Stimulated activated CD4-positive, alpha-beta T cell treated with anti-CD3 and anti-CD28 coated beads, Interleukin-2, amount 100 ng/mL, for 24 hours (primary cell): ENCODE measurements at places on chromosomes 4 and X.

- no peak for DNase-seq
These were observed 75.8 kb upstream of the TNIP3 start for GRCh38 chr4:121239951-121240350.

DNA sequence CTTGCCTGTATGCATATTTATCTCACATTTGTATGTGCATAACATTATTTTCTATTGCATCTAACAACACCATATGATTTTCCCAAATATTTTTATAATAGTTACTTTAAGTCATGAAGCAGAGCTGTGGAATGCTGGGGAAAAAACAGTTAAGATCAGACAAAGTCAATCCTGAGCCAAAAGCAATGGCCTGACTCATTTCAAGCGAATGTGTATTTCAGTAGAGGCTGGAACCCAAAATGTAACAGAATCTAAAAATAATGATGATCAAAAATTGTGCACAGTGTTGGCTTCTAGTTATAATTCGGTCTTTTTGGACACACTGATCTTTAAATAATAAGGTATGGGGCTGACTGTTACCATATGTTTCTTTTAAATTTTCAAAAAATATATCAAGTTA is 516.2 kb upstream of the ADGRL3 start:
- no peak for DNase-seq

DNA sequence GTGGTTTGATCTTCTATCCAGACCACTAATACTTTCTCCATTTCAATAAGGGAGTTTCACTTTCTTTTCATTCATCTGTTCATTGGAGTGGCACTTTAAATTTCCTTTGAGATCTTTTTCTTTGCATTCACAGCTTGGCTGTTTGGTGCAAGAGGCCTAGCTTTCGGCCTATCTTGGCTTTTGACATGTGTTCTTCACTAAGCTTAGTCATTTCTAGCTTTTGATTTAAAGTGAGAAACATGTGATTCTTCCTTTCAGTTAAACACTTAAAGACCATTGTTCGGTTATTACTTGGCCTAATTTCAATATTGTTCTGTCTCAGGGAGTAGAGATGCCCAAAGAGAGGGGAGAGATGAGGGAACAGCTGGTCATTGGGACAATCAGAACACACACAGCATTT is 24.3 kb downstream of the CXCL13 start:
- DNase-seq: no peak

DNA sequence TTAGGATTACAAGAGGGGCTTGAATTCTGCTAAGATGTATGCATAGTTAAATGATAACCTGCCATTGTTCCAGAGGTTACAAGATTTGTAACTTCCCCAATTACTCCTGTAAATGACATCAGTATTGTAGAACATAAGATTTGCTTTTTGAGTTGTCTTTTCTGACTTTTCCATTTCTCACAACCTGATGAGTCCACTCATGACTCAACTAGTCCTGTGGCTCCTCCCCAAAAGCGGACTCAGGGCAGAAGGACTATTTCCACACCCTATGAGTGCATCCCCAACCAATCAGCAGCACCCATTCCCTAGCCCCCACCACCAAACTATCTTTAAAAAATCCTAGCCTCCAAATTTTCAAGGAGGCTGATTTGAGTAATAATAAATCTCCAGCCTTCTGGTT is 54.7 kb downstream of the HOPX start:
- DNase-seq: no peak

DNA sequence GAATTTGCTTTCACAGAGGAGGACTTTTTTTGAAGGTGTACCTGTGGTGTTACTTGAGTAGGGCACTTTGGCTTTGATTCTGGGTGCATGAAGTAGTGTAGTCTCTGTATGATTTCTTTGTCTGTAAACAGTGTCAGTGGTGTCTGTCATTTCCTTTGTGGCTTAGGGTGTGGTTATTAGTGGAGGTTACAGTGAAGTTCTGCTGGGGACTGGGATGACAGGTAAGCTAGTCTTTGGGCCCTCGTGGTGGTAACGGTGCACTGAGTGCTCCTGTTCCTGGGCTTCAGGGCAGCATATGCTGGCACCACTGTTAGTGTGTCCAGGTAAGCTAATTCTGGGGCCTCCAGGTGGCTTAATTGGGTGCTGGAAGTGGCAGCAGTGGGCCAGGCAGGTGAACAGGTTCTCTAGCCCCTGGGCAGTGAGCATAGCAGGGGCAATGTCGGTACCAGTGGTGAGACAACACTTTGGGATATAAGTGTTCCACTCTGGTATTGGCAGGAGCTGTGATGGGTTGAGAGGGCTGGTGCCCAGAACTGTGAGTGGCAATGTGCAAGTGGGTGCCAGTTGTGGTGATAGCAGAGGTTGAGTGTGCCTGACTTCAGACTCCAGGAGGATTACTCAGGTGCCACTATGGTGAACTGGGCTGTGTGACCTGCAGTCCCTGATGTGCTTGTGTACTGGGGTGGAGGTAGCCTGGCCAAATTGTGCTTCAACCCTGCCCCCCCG is 26.0 kb upstream of the VSIG1 start:
- DNase-seq: peak; percentile 22
